Stimulated activated CD8-positive, alpha-beta memory T cell treated with anti-CD3 and anti-CD28 coated beads, Interleukin-12 subunit alpha, Interleukin-12 subunit beta, amount 100 ng/mL, for 1 hour (primary cell): ENCODE measurements at places on chromosomes 6 and 20.

GRCh38 chr20:8457978-8458377, 325.9 kb downstream of the PLCB1 start:
- no peak for DNase-seq

DNA sequence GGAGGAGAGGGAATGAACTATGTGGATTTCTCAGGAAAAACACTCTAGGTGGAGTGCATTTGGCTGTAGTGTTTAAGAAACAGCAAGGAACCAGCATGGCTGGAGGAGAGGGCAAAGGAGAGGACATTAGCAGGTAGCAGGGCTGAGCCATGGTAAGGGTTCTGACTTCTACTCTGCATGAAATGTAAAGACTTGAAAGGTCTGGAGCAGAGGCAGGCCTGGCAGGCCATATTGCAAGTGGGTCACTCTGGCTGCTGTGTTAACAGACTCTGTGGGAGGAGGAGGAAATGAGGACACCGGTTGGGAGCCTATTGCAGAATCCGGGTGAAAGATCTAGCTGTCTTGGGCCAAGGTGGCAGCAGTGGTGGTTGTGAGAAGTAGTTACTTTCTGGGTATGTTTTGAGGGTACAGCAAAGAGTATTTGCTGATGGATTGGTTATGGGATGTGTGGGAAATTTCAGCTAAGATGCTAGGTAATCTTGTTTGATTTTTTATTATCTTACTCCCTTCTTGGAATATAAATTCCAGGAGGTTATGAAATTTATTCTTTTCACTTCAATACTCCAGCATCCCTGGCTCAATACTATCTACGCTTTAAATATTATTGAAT, 115.9 kb upstream of the BCLAF1 start:
- DNase-seq: no peak

GRCh38 chr6:4575714-4576113, 200.5 kb upstream of the CDYL start:
- no peak for DNase-seq

DNA sequence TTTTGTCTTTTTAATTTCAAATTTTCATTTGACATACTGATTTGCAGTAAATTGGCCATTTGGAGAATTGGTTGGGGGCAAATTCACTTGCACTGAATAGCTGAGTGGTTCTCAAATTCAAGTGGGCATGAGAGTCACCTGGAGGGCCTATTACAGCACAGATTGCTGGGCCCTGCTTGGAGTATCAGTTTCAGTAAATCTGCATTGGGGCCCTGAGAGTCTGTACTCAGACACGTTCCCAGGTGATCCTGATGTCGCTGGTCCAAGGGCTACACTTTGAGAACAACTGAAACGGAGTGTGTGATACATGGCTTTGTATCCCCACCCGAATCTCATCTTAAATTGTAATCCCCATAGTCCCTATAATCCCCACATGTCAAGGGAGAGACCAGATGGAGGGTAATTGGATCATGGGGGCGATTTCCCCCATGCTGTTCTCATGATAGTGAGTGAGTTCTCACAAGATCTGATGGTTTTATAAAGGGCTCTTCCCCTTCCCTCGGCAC, 115.9 kb downstream of the KLHL32 start:
- DNase-seq: no peak

GRCh38 chr6:129638686-129639085, 71.3 kb downstream of the ARHGAP18 start:
- no peak for DNase-seq

GRCh38 chr6:96923400-96923799, 1.1 kb upstream of the KLHL32 start:
- DNase-seq: no peak

- DNase-seq: no peak
These were observed 24.5 kb upstream of the MAFB start for GRCh38 chr20:40713508-40713907.

DNA sequence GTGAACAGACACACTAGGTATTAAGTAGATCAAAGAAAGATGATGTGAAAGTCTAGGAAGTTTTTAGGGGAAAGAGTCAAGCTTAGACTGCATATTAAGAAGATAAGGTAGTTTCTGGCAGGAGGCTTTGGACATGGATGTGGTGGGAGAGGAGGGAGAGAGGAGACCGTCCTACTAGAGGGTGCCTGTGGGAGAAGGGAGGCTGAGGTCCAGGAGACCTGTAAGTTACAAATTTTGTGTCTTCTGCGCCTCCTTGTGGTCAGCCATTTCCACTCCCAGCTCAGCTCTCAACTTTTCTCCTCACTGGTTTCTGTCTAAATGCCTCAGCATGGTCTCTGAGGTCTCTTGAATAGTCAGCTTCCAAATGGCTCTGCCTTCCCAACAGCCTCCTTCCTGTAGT, 193.5 kb downstream of the UNC5CL start:
- DNase-seq: no peak

DNA sequence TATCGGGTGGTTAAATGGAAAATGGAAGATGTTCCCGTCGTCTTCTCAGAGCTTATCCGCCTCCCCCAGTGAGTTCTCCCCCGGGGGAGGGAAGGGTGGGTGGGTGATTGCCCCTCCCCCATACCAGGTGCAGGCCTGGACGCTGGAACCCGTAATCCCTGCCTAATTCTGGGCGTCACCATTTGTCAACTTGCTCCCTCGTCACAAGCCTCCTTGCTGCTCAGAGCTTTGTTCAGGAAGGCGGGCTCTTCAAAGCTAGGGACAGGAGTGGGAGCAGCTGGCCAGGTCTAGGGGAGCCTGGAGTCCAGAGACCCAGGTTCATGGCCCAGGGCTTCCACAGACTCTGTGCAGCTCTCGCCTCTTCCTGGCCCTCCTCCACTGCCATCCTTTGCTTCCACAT, 25.6 kb downstream of the CDH22 start:
- DNase-seq: no peak

GRCh38 chr20:16469395-16469905, 103.8 kb downstream of the KIF16B start:
- DNase-seq: no peak

GRCh38 chr20:6185268-6185667, 62.4 kb upstream of the FERMT1 start:
- no peak for DNase-seq

DNA sequence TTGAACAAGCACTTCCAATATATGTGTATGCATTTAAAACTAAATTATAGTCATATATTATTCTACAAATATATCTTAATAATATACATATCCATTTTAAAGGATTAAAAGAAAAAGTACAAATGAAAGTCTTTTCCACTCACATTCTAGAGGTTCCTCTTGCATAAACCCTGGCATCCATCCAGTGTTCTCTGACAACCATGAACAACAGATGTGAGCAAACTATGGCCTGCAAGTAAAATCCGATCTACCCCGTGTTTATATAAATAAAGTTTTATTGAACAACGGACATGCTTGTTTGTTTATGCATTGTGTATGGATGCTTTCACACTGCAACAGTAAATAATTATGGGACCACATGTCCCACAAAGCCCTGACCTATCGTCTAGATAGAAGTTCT, 1122.3 kb downstream of the EPHA7 start:
- no peak for DNase-seq

- no peak for DNase-seq
These were observed 134.6 kb upstream of the NEDD9 start for GRCh38 chr6:11366934-11367637.

DNA sequence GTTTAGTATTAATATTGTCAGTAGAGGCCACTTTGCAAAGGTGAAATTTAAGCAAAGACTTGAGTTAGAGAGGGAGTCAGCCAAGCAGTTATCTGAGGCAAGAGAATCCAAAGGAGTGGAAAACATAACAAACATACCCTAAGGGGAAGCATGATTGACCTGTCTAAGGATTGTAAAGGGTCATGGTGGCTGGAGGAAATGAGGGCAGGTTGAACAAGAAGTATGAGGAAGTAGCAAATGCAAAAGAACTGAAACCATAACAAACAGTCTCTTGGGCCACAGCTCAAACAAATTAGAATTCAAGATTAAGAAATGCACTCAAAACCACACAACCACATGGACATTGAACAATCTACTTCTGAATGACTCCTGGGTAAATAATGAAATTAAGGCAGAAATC, 103.2 kb downstream of the FBXO5 start:
- no peak for DNase-seq

DNA sequence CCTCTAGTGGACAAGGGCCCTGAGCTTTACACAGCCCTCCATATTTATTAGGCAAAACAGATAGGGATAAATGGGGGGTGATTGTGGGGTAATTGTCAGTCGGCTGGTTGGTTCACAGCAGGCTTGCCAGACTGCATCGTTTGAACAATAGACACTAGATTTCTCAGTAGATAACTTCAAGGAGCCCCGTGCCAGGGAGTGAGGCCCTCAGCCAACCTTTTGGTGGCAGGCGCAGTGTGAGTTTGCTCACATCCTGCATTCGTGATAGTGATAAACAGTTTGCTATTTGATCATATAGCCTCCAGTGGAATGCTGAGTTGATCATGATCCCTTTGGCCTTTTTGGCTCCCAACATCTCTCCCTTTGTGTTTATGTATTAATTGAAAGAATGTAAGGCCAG, 3.6 kb upstream of the ABHD12 start:
- no peak for DNase-seq

DNA sequence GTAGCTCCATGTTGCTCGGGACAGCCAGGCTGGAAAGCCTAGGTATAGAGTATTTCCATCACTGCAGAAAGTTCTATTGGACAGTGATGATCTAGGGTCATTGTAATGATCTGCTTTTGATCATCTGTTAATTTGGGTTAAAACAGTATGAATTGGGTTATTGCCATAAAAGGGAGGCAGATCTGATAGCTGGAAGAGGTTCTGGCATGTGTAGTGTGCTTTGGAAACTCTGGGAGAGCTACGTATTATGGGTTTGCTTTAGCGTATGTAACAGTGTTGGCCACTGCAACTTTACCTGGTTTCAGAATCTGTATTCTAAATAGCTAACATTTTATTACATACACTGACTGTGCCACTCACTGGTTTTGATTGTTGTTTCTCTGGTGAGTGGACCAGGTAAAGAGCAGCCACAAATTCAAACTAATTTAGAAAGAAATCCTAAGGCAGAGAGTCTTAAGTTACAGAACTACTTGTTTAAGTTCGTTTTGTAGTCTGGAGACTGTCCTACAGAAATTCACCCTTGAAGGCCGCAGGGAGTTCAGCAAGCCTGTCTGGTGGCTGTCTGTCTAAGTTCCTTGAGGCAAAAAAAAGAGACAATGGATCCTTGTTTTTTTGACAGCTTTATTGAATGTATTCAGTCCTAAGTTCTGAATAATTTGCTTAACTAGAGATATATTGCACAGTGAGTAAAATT, 300.3 kb downstream of the PRL start:
- DNase-seq: no peak

DNA sequence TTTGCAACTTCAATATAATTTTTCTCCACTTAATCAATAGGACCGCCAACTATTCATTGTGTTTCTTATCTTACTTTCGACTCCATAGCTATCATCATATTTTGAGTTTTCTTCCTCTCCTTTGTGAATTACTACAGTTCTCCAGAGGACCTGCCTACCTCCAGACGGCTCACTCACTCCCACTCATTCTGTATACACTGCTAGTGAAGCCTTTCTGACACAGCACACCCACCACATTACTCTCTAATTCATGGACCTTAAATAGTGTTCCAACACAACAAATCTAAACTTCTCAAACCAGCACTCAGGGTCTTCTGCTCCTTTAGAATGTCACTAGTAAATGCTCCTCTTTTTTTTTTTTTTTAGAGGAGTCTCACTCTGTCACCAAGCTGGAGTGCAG, 23.8 kb downstream of the FKBP5 start:
- DNase-seq: no peak

DNA sequence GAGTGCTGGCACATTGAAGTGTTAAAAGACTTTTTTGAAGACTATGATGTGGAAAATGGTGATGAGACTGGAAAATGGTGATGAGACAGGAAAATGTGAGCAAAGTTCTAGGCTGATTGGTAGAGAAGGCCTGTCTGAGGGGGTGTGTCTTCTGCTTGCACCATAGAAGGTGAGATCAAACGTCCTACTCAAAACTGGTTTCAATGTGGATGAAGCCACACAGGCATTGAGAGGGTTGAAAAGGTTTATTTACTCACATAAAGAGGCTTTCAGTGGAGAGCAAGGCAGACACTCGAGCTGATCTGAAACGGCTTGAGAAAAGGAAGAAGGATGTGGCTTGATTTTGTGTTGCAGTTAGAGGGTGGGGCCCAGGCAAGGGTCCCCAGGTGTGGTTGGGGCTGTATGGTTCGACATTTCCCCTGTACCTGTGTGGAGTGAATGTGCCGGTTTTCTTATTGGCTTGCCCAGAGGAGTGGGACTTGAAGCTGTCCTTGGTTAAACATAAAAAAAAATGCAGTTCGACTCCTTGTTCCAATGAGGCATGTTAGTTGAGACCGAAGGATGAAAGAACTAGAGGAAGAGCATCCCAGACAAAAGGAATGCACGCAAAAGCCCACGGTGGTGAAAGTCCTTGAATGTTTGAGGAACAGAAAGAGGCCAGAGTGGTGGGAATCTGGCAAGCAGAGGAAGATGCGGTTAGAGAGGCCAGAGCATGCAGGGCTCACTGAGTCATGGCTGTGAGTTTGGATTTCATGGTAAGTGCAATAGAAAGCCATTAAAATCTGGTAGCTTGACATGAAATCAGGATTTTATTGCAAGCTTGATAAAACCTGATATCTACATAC, 172.3 kb downstream of the EPM2A start:
- no peak for DNase-seq

- peak; percentile 42 for DNase-seq
These were observed 1.1 kb downstream of the DLK2 start for GRCh38 chr6:43454290-43454695.

GRCh38 chr6:149212206-149212605, 105.3 kb upstream of the TAB2 start:
- no peak for DNase-seq

- DNase-seq: no peak
These were observed 131.1 kb downstream of the MYLK4 start for GRCh38 chr6:2619651-2620050.

- DNase-seq: no peak
These were observed 16.6 kb downstream of the CRYBG1 start for GRCh38 chr6:106377061-106377540.

- no peak for DNase-seq
These were observed 80.8 kb downstream of the SLC22A23 start for GRCh38 chr6:3376064-3376463.

DNA sequence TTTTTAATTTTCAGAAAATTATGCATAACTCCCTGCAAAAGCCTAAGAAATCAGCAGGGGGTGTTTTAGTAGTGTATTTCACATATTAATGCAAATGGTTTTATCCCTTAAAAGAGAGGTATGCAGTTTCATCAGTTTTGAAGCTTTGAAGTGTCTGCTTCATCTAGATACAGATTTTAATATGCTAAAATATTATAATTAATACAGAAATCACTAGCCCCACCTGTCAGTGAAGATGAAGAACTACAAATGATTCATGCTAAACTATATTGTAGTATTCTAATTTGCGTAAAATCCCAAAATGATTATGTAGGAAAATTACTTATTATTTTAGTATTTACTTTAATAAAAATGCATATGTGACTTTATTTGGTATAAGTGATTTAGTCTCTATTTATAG, 2.9 kb upstream of the TFB1M start:
- DNase-seq: no peak

DNA sequence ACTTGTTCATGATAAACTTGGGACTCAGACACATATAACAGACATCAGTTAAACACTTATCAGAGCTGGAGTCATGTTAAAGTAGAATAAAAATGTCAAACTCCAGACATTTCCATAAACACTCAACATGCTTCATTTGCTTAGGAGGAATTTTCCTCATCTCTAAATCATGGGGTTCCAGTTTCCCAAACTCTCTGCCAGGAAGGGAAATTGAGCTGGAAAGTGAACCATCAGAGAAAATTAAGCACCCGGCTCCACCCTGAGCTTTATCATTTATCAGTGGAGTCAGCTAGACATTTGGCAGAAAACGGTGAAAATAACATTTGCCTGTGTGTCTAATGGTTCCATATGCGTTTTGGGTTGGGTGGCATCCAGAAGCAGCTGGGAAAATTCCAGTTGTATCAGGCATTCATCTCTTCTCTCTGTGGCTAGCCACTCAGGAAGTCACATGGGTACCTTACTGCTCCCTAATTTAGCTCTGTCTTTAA, 25.3 kb upstream of the ZNFX1 start:
- DNase-seq: no peak
